ENCODE measurements at places on chromosomes 2 and 18.

DNA sequence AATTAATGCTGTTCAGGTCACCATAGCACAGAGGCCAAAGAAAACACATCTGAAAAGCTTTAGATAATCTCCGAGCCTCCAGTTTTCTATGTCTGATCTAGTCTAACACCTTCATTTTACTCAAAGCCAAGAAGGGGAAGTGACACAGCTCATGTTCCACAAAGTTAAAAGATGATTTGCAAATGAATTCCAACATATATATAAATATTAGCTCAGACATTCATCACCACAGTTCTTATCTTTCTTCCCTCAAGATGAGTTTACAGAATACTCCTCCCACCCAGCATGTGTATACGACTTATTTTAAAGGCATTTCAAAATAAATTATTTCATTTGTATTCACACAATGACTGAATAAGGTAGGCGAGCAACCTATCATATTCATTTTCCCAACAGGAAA, 82.4 kb downstream of the AAK1 start:
- DNase-seq, result no peak

DNA sequence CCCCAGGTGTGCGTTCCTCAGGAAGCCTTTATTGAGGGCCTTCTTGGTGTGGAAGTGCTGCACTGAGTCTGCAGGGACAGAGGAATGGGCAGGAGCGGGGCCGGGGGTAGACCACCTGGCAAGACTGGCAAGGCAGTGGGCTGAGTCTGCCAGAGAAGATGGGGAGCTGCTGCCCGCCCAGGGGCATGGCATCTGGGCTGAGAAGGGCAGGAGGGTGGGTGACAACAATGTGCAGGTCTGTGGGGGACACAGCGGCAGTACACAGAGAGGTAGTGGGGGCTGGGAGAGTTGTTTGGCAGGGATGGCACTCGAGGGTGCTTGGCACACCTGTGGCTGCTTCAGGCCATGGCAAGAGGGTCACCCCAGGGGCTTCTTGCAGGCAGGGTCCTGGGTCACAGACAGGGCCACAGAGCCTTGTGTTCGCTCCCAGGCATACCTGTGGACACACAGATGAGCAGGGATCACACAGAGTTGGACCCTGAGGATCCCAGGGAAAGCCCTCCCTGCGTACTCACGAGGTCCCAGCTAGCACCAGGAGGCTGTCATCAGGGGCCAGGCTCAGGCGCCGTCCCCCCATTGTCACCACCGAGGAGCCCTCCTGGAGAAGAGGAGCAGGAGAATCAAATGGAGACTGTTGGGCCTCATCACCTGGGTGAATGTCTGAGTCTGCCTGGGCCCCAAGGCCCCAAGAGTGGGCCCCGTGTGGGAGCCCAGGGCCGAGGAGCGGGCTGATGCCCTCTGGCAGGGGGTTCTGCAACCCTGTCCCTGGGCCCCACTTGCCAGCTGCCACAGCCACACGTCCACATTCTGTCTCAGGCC, 3.4 kb upstream of the OXER1 start:
- no peak for DNase-seq

DNA sequence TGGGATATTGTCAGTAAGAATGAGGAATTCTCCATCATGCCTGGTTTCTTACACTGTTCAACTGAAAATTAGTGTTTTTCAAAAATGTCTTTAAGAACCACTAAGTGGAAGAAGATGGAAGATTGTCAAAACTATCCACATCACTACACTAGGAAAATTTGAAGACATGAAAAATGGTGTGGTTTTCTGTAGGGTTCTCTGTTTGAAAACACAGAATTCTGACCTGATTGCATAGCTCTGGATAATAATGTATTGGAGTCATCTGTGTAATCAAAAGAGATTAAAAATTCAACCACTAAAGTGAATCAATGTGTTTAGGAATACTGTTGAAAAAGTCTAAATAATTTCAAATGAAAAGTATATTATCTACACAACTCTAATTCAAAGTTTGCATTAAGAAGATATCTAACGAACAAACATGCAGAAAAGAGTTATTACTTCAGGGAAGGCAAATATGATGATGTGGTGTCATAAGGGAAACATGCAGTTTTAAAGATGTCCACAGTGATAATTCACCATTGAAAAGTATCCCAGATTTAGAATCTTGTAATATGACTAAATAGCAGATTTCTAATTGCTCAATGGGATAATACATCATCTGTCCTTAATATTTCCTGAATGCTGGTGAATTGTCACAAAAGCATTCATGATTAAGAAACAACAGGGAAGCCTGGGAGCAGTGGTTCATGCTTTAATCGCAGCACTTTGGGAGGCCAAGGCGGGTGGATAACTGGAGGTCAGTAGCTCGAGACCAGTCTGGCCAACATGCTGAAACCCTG, 116.9 kb downstream of the ERBB4 start:
- no peak for DNase-seq

DNA sequence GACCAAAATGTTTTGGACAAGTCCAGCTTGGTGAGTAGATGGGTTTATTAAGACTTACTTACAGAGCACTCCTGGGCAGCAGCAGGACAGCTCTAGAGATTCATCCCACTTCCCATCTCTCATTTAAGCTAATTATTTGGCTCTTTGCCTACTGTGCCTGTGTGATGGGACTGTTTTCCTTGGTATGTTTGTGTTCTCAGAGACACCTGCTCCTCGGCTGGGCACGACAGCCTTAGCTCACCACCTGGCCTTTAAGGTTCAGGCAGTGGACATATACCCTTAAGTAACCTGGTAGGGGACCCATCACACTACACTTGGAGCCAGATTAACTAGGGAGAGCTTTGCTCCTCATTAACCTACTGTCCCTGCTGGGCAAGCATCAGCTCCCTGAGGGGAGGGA, 41.7 kb upstream of the EFEMP1 start:
- no peak for DNase-seq

GRCh38 chr2:128812183-128812940, 493.7 kb upstream of the HS6ST1 start:
- DNase-seq, result no peak

- no peak for DNase-seq
These were observed 79.4 kb upstream of the TMEM200C start for GRCh38 chr18:5974696-5975095.

DNA sequence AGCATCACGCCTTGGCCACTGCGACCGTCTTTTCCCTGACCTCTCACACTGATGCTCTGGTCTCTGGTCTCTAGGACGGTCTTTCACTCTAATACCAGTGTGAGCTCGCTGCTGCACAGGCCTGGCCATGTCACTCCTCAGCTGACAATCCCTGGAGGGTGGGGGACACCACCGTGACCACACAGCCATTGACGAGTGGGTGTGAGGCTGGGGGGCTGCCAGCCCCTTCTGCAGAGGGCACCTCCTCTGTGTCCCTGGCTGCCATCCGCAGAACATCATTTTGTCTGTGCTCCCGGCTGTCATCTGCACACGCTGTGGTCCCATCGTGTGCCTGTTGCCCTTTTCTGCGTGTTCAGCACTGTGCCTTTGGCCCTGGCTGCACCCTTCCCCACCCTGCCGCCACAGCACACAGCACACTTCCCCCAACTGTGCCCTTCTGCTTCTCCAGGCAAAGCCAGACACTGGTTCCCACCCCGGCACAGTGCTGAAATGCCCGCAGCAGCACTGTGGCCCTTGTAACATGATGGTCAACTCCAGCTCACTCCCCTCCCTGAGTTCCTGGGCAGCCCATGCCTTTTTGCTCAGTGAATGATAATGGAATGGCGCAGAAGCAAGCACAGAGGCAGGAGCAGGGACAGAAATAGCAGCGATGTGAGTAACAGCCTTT, 30.4 kb upstream of the INHBB start:
- no peak for DNase-seq

DNA sequence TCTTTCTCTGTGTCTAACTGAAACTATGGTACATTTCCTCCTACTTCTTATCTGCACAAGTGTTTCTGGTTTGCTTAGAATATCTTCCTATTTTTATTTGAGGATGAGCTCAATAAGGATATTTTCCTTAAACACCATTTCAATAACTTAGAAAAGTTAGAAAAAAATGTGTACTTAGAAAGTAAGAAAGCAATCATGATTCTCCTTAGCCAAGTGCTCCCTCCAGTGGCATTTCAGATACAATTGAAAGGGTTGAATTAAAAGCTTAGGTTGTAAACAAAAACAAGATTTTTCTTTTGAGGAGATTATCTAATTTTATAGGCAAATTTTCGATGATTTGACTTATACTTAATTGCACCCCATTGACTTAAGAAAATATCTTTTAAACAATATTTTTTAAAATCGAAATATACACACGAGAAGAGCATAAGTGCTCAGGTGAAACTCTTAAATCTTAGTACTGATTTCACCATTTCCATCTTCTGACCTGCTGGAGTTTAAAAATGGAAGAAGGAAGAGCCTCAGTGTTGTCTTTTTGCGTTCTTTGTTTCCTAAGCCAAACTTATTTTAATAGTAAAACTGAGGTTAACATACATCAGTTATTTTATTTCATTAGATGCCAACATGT, 26.9 kb downstream of the C18orf63 start:
- DNase-seq, result no peak

- no peak for DNase-seq
These were observed 11.5 kb upstream of the D2HGDH start for GRCh38 chr2:241722896-241723454.

GRCh38 chr2:132651115-132652045, 18.6 kb downstream of the LYPD1 start:
- DNase-seq, result no peak

DNA sequence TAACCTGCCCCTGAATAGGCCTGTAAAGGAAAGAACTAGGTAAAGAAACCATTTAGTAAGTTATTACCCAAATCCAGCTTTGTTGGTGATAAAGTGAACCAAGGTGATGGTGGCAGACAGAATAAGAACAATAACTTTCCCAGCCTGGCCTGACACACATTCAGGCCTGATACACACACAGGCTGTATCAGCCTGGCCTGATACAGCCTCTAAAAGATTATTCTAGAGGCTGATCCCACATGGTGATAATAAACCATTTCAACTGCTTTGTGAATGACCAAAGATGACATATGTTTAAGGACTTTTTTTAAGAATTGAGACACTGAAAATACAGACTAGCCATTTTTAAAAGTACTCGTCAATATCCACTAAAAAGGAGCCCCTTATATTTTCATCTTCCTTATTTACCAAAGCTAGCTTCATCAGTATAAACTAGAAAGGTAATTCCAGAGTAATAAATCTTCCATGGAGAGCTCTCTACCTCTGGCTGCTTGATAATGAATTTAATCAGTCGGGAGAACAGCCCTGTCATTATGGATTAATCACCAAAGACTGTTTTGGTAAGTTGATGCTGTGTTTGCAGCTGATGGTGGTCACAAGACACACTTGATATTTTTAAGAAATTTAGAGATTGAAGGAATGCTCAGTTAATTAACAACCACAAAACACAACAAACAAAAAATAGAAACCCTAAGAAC, 77.2 kb downstream of the SLC8A1 start:
- DNase-seq, result no peak

DNA sequence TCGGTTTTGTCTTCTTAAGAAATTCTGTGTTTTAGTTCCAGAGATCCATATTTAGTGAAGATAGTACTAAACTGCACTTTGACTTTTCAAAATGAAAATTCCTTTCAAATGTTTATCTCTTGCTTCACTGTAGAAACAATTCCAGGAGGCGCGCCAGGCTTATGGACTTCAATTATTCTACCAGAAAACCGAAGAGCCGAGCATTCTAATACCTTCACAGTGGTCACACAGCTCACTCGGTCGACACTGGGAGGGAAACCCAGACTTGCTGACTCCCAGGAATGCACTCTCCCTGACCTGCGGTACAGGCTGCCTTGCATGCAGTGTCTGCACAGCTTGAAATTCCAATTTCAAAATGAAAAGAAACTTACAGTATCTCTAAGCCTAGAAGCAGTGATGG, 119.9 kb upstream of the PIEZO2 start:
- DNase-seq, result no peak

DNA sequence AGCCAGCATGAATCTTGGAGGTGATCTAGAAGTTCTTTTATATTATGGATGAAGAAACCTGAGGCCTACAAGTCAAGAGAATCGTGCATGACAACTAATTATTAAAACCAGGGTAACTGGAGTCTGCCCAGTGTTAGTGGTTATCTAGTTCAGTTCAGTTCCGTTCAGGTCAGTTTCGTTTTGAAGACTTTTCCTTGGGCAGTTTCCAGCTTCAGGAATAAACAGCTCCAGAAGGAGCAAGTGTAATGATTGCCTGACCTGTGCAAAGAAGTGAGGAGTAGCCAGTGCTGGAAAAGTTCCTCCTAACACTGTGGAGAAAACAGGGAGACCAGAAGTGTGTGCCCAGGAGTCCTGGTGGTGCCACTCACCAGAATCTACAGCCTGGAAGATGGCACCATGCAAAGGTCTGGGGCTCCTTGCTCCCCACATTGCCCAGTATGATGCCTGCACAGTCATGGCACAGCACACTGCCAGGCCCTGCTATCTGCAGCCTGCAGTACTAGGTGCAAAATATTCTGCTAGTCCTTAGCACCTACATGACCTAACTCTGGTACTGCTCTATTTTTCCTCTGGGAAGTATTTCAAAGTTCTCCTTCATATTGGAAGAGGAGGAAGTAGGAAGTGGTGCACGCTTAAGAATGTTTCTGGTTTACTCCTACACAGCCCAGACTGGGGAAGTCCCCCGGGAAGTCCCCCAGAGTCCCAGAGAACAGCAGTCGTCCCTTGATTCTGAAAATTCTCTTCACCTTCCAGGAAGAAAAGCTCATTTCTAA, 65.8 kb downstream of the SUMO1 start:
- no peak for DNase-seq

- no peak for DNase-seq
These were observed 28.5 kb downstream of the EIF5B start for GRCh38 chr2:99365661-99366060.

- DNase-seq, result no peak
These were observed 176.0 kb downstream of the CTIF start for GRCh38 chr18:48714873-48715272.

DNA sequence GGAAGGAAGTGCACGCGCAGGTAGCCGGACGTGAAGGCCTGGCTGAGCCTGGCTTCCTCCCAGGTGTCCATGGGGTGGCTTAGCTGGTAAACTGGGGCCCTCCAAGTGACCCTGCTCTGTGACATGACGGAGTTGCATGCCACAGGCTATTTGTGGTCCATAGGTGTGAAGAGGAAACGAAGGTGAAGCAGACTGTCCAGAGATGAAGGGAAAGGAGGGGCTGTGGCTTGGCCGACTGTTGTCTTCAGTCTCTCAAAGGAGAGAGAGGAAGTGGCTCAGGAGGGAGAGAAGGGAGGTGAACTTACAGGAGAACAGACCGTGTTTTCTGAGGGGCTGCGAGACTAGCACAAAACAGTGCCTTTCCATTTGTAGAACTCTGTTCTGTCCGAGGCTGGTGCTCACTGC, 19.3 kb downstream of the INPP5D start:
- DNase-seq, result no peak

DNA sequence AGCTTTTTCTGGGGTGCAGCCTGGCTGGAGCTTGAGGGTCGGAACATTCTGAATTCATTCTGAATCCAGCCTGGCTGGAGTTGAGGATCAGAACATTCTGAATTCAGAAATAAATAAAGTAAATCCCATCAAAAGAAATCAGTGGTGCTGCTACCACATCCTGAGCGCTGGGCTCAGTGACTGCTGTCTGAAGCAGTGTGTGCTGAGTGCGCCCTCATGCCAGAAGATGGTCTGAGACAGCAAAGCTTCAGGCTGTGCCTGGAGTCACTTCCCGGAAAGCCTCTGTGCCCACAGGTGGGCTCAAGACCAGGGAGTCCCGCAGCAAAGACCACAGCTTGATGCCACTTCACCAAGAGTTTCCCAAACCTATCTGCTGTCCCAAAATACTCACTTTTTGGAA, 187.9 kb downstream of the VAPA start:
- DNase-seq, result no peak

Measured in activated CD8-positive, alpha-beta memory T cell treated with anti-CD3 and anti-CD28 coated beads for 4 hours (primary cell).